ENCODE measurements at places on chromosomes 7 and 10.

DNA sequence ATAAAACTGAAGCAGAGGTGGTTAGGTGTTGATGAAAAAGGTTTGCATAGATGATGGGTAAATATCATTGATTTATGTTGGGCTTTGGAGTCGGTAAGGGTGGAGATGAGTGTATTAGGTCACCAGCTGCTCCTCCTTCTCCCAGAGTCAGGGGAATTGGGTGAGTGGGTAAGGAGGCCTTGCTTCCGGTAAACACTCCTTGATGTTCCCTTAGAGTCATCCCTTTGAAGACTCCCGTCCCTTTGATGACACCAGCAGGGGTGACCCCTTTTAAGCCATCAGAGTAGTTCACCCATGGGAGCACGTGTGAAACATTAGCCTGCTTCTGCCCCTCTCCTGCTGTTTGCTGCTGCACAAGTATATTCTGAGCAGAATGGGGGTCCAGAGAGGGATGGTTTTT lies 92.2 kb upstream of the DKK1 start:
- no peak for DNase-seq

DNA sequence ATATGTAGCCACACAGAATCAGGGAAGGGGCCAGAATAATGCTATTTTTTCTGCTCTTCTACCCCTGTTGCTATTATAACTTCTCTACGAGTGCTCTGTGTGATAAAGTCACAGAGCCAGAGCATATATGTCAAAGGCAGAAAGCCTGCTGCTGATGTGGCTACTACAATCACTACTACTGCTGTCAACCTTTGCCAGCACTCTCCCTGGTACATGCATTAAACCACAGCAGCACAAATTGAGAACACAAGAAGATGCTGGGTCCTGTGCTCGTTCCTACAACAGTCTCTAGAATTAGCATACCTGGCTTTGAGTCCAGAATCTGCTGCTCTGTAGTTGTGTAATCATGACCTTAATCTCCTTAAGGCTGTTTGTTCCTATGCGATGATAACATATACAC lies 108.6 kb downstream of the SEMA3A start:
- DNase-seq, result no peak

GRCh38 chr7:83040484-83040883 lies 122.2 kb downstream of the PCLO start:
- DNase-seq, result no peak

- no peak for DNase-seq
Observed at GRCh38 chr10:110413049-110413783, 84.5 kb upstream of the DUSP5 start.

GRCh38 chr10:59898125-59898835 lies 8.1 kb downstream of the CCDC6 start:
- no peak for DNase-seq

- DNase-seq, result no peak
Observed at GRCh38 chr10:132256866-132257265, 50.9 kb downstream of the STK32C start.
